ENCODE measurements at places on chromosomes 11 and 22. TPM values are rescaled to one million over a fixed set of nuclear protein-coding genes. Genes with fewer than 3 reads are reported as not detected.

GRCh38 chr11:2481253-2481652 is 36.4 kb downstream of the KCNQ1 start:
- DNase-seq, result no peak

Gene DEFB131B
- not detected for total RNA-seq

DNA sequence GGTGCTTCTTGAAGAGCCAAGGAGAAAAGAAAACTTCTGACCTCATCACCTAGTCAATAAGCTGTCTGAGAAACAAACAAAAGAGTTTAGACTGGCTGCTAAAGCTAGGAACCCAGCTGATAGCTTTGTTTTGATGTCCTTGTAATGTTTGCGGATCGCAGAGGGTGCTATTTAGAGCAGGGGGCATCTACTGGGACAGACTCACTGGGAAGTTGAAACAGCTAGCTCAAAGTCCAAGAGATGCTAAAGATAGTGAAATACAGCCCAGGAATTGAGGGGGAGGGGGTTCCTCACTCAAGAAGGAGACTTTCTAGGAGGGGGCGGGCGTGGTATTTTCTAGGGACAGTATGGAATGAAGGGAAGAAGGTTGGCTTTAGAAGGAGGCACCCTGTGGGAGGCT is 18.9 kb downstream of the ZBTB16 start:
- peak; percentile 66 for DNase-seq

Gene MGAT3
- 20.0 TPM for total RNA-seq

DNA sequence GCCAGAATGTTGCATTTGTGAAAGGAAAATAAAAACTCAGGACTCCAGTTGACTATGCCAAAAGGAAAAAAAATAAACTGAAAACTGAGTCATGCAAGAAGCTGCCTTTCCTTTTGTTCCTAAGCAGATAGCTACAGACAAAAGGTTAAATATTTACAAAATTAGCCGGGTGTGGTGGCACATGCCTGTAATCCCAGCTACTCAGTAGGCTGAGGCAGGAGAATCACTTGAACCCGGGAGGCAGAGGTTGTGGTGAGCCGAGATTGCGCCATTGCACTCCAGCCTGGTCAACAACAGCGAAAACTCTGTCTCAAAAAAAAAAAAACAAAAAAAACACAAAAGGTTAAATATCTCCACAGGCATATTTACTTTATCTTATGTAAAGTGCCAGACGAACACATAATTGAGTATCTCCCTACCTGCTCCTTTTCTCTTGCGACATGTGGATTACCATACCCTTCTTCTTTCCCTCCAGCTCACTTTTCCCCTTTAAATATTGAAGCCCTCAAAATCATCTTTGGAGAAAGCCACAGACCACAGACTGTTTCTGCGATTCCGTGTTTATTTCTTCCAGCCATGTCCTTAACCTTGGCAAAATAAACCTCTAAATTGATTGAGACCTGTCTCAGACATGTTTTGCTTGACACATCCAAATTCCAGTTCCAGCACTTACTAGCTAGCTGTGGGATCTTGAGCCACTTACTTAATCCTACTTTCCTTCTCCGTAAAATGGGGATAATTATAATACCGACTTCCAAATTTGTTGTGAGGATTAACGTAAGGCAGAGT is 2.3 kb upstream of the SMPD1 start:
- DNase-seq, result no peak

DNA sequence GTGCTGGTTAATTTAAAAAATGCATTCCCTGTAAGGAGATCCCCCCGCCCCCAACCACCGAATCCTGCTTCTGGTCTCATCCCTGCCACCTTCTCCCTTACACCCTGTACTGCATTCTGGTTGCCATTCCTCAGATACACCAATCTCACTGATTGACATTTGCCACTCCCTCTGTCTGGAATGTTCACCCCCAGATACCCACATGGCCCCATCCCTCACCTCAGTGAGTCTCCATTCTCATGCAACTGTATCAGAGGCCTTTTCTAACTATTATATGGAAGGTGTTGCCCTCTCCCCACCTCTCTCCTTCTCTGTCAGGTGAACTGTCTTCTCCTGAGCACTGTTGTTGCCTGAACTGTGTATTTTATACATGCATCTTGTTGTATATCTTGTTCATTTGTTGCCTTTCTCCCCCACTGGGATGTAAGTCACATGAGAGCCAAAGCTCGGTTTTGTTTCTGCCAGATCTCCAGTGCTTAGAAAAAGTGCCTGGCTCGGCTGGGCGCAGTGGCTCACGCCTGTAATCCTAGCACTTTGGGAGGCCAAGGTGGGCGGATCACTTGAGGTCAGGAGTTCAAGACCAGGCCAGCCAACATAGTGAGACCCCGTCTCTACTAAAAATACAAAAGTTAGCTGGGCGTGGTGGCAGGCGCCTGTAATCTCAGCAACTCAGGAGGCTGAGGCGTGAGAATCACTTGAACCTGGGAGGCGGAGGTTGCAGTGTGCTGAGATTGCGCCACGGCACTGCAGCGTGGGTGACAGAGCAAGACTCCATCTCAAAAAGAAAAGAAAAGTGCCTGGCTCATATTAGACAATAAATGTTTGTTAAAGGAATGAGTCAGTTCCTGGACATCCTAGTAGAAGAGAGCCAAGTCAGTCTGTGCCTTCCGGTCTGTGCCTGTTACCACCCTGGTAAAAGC is 61.0 kb downstream of the TNRC6B start:
- DNase-seq, result no peak

Gene TSPAN18
- 9.5 TPM for total RNA-seq

GRCh38 chr11:19853016-19853415 is 140.4 kb downstream of the NAV2 start:
- no peak for DNase-seq

DNA sequence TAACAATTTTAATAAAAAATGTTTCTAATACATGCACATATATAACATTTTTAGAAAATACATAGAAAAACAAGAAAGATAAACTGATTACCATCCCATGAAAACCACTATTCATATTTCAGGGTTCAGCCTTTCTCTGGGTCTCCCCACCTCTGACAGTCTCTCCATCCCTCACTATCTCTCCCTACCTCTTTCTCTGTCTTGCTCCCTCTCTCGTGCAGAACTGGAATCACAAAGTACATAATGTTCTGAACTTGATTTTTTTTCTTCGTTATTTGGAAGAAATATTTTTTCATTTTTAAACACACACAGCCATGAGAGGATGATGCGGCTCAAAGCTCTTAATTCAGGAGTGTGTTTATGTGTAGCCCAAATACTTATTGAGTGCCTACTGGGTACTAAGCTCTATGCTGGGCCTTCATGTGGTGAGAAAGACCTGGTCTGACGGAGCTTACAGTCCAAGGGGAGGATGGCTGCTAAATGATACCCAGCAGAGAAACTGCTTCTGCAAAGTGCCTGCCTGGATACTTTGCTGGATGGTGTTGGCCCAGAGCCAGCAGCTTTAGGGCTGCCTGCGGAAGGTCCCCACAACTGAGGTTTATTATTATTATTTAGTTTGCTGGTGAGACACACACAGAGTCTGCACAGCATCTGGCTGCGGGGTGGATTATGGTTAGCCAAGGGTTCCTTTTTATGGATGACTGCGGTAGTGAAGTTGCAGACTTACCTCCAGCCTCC is 42.6 kb downstream of the SC5D start:
- no peak for DNase-seq

Gene CARD16
- total RNA-seq, result 11.9 TPM

GRCh38 chr22:28025333-28025732 is 106.3 kb upstream of the PITPNB start:
- DNase-seq, result no peak

Gene SLC22A9
- 36.3 TPM for total RNA-seq

DNA sequence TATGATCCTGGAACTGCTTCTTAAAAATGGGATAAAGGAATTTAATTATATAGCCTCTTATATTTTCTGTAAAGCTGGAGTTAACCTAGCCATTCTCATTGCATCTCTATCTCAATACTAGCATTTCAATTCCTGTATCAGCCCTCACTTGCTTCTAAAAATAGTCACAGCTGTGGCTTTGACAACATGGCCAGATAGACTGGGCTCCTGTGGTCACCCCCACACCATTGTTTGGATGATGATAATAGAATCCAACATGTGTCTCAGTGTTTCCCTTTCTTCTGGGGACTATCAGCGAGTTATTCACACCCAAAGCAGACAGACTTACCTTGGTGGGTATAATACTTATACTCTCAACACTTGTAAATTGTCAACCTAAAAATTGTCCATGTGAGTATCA is 6.9 kb downstream of the VWA5A start:
- DNase-seq, result no peak

DNA sequence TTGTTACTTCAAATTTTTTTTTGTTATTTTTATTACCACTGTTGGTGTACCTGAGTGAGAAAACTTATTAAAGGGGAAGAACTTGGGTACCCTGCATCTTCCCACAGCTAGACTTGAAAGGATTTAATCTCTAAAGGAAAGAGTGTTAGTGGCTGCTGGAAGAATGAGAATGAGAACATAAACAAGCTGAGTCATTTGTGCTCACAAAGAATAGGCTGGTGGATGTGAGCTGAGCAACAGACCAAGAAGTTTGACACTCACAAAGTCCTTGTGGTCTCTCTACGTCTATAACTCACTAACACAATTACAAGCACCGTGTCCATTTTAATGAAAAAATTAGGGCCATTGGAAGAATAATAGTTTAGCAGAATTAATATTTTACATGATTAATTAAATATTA is 217.6 kb upstream of the ANO5 start:
- DNase-seq, result no peak

DNA sequence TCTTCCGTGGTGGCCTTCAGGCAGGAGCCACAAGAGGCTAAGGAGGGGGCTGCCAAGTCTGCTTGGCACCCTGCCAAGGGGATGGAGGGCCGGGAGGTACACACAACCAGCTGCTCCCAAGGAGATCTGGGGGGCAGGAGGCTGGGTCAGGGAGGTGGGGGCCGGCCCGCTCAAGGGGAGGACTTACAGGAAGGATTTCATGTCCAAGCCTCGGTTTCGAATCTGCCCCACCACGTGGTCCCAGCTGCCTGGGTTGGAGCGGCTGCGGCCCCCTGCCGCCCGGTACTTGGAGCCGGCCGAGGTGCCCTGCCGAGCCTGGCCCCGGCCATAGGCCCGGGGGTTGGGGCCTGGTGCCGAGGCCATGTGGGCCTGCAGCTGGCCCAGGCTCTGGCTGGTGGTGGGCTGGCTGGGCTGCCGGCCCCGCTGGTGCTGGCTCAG is 33.5 kb downstream of the LRRC10B start:
- no peak for DNase-seq

Gene POU2AF3
- 2.5 TPM for total RNA-seq

Gene ARHGAP20
- total RNA-seq, result 4.8 TPM

DNA sequence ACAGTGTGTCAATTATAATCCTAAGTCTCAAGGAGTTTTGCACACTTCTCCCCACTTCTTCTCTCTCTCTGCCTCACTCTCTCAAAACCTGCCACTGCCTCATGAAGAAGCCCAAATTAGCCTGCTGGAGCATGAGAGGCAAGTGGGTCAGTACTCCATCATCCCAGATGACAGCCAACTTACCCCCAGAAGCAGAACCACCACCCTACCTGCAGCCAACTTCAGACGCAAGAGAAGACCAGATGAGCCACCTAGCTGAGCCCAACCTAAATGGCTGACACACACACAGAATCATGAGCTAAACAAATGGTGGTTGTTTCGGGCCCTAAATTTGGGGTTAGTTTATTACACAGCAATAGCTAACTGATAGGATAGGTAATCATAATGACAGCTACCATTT is 61.2 kb downstream of the CD82 start:
- no peak for DNase-seq

Gene SHISAL1
- total RNA-seq, result 2.4 TPM

DNA sequence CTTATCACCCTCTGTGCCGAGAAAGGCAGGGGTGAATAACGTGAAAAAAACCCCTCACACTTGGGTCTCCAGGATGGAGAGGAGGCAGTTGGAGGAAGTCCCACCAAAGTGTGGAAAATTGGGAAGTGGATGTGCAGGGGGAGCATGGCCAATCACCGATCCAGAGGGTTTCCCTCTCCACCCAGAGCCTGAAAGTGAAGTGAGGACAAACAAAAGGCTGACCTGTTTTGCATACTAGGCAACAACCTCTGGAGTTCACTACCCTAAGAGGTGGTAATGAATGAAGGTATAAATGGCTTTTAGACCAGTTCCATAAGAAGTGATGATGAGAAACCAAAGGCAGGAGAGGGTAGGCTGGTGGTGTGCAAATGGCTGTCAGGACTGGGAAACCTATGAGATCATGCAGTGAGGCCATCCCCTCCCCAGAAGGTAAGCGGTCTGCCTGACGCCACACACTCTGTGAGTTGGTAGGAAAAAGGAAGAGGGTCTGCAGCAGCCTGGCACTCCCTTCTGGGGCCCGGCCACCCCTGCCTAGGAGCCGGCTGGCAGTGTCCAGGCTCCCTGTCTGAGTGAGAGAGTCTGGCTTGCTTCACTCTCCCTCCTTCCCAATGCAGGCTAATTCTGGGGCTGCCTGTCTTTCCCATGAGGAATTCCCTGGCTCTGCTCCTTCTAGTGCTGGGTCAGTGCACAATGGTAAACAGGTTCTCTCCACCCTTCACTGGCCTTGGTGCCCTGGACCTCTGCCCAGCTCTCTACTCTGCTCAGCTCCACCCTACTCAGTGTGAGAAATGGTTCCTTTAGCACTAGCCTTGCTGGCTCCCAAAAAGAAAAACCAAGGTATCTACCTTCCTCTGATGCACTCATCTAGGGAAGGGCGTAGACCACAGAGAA is 15.6 kb downstream of the TBC1D10A start:
- no peak for DNase-seq

Gene MOGAT2
- total RNA-seq, result 3.2 TPM

DNA sequence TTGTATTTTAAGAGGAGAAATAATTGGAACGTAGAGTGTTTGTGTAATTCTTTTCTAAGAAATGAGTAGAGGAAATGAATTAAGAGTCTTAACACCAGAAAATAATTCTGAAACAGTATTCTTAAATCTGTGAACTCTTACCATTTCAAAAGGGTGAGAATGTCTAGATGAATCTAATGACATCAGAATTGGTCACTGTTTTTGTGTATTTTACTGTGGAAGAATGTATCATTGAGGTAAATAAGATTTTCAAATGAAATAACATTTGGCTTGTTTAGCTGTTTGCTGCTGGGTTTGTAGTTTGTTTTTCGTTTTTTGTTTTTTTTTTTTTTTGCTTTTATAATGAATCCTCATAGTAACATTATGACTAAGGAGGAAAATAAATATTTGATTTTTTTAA is 97.6 kb downstream of the EMSY start:
- DNase-seq, result no peak

Gene BTBD18
- total RNA-seq, result not detected

DNA sequence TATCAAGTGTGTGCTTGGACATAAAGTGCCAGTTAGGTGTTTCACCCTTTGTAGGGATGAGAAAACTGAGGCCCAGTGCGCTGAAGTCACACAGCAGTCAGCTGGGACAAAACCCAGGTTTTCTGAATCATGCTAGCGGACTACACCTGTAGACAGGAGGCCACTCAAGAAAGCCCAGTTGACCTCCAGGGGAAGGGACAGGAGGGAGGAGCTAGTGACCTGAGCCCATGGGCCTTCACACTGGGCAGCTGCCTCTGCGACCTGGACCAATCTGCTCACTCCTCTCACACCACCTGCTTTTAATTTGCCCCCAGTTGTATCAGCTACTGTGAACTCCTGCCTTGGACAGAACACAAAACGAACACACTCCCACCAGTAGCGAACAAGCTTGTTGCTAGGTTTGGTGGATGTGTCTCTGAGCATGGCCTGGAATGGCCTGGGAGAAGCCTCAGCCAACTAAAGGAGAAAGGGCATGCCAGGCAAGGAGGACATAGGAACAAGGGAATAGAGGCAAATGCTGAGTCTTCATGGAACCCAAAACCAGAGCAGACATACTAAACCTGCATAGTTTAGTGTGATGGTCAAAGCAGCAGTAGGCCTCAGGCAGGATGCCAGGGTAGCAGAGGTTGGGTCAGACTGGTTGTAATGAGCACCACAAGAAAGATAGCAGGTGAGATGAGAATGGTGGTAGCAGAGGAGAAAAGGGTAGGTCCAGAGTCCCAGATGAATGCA is 7.2 kb downstream of the LMO1 start:
- DNase-seq, result no peak

Measured in hepatocyte (in vitro differentiated cells).